ENCODE measurements at places on chromosomes 1 and 21.

GRCh38 chr1:184891440-184891839 lies 82.9 kb downstream of the NIBAN1 start:
- DNase-seq = no peak

- no peak for DNase-seq
Observed at GRCh38 chr1:26409191-26409807, 1.3 kb upstream of the LIN28A start.

DNA sequence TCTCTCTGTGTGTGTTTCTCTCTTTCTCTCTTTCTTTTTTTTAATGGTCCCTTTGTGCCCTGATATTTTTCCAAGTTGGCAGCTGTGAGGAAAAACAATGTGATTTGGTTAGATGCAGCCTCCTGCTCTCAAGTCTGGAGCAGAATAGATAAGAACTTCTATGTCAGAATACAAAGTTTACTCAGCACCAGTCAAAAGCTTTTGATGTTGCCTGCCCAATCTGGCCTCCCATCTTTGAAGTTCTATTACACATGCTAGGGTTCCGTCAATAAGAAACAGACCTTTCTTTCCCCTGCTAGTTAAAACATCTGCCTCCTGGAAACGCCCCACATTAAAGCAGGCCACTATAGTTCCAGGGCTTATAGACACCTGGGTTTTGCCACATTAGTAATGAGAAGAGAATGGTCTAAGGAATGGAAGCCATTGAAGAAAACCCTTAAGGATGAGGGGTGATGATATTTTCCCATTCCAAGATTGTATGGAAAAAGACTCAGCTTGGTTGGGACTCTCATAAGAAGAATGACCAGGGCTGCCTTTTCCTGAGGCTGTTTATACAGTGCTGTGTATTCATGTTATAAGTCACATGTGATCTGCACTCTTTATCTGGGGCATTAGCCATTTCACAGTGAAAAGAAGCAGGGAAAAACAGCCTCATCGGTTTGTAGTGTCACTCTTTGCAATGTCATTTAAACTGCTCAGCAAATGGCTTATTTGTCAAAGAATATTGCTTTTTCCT lies 414.7 kb upstream of the PROX1 start:
- DNase-seq = no peak

- DNase-seq = no peak
Observed at GRCh38 chr1:77253211-77253610, 28.6 kb upstream of the AK5 start.

DNA sequence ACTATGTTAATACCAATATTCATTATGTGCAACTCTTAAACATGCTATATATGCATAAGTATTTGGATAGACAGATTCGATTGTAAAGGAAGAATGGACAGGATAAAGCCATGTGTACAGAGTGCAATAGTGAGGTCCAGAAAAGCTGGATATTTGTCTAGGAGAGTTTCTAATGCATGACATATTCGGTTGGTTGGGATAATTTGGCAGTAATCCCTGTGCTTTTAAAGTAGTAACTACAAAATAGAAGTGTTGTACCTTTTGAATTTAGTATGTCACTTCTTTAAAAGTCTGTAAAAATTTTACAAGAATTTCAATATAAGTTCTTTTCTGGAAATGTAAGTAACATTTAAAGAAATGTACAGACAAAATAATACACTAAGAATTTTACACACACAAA lies 774.5 kb downstream of the USP25 start:
- no peak for DNase-seq

Measured in LoVo (cell line).